RKO (cell line): ENCODE measurements at places on chromosomes 7 and 10.
A peak's percentile ranks its signal among the peaks of the same experiment; 100 is the strongest.

DNA sequence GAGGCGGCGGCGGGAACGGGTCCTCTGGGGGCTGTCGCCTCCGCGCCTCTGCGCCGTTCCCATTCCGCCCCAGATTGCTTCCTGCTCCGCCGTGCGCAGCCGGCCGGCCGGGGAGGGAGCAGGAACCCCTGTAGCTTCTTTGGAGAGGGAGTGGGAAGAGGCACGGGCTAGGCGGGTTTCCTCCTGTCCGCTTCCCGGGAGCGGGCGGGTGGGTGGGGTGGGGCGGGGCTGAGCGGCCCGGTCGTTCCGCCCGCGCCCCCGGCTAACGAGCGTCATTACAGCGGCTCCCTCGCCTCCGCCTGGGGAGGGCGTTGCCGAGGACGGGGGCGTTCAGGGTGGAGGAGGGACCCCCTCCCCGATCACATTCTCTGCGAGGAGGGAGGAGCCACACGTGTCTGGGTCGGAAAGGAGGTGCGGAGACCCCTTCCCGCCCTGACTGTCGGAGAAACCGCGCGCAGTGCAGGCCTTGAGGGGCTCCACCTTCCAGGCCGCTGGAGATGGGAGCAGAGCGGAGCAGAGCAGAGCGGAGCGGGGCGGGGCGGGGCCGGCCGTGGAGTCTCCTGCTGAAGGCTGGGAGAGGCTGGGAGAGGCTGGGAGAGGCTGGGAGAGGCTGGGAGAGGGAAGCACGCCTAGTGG lies 39.7 kb downstream of the AGAP3 start:
- DNase-seq: no peak

- DNase-seq: no peak
These were observed 37.9 kb downstream of the ZC3HC1 start for GRCh38 chr7:130013241-130013640.

DNA sequence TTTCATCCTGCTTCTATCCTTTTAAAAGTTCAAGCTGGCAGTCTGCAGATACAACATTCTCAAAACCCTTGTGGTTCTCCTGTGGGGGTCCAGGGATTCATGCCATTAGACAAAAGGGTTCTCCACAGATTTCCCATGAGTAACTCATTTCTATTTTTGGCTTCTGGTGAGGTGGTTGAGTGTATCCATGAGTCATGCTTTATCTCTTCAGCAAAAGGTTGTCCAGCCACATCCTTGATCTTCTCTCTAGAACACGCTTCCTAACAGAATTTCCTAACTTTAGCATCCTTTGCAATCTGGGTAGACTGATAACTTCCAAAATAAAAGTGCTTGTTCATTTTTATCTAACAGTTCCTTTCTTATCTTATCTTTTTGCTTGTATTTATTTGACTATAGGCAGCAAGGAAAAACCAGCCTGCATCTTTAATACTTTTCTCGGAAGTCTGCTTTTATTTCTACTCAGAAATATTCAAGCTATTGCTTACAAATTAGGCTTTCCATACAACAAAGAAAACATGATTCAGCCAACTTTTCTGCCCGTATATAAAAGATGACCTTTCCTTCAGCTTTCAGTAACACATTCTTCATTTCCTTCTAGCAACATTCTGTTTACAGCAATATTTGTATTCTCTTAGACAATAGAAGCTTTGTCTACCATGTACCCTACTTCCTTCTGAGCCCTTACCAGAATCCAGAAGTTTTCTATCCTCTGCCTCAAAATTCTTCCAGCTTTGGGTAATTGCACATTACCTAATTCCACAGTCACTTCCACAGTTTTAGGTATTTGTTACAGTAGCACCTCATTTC lies 79.3 kb upstream of the IL6 start:
- DNase-seq: peak; percentile 20

GRCh38 chr7:44073664-44074348 lies 8.4 kb upstream of the PGAM2 start:
- DNase-seq: peak; percentile 39

DNA sequence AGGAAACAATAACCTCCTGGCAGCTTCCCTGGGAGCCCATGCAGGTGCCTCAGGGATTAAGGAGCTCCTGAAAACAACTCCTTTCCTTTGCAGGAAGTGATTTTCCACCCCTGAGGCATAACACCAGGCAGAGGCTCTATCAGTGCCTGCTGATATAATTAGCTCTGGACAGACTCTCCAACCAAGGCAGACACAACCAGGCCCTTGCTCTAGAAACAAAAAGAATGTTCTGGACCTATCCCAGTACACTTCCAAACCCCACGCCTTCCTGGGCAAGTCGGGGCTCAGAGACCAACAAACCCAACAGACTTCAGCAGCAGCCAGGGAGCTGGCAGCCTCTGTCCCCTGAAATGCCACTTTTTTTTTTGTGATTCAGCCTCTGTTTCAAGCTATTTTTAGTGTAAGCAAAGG lies 247.1 kb downstream of the KCNMA1 start:
- DNase-seq: no peak
